ENCODE measurements at places on chromosomes 12 and 14.

DNA sequence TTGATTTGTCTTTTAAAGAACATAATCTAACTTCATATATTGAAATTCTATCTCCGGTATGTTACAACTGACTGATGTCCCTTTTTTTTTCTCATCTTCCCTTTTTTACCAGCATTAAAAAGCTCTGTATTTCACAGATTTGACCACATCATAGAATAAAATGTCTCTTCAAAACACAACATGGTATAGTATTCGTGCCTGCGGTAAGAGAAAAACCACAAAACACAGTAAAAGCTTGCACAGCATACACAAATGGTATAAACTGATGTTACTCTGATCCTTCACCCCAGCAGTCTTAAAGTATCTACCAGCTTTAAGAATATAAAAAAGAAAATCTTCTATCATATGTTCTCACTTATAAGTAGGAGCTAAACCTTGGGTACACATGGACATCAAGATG, 83.4 kb downstream of the HECTD1 start:
- no peak for DNase-seq

DNA sequence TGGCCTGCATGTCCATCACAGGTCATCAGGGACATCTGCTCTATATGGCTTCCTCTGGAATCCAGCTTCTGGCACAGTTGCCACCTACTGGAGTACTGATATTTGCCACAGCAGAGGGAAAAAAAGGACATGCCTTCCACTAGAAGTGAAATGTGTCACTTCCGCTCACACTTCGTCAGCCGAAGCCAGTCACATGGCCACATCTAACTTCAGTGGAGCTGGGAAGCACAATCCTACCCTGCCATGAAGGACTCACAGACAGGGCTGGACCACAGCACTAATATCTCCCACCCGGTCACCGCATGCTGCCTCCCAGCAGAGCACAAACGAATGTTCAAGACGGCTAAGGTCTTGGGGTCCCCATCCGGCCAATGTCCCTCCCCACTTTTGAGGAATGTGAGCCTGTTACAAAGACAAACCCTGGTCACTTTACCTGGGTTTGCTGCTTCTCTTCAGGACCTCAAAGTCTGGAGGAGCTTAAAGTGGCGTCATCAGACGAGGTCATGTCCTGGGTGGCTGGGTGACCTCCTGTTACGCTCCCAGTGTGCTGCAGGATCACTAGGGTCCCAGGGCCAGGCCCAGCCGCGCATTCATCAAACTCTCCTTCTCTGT, 98.6 kb downstream of the GCH1 start:
- no peak for DNase-seq

DNA sequence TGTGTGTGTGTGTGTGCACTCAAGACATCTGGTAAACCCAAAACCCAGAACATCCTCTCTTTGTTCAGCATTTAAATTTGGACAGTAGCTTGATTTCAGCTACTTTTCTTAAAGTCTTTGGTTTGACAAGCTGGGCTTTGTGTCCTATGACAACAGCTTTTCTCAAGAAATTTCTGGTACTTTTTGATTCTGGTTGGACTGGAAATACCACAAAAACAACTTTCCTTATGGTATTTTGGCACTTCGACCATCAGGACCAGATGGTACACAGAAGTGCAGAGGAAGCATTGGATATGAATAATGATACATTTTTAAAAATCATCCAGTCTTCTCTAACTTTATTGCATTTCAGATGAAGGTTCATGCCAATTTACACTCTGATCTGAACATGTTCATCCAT, 286.6 kb upstream of the FLRT2 start:
- DNase-seq, result no peak

- no peak for DNase-seq
These were observed 153.9 kb upstream of the RMST start for GRCh38 chr12:97308576-97309198.

GRCh38 chr14:53929871-53930715, 26.5 kb downstream of the BMP4 start:
- DNase-seq, result peak; percentile 39

- no peak for DNase-seq
These were observed 127.6 kb upstream of the AMIGO2 start for GRCh38 chr12:47207340-47207717.

GRCh38 chr12:89769483-89769818, 60.8 kb upstream of the ATP2B1 start:
- no peak for DNase-seq

DNA sequence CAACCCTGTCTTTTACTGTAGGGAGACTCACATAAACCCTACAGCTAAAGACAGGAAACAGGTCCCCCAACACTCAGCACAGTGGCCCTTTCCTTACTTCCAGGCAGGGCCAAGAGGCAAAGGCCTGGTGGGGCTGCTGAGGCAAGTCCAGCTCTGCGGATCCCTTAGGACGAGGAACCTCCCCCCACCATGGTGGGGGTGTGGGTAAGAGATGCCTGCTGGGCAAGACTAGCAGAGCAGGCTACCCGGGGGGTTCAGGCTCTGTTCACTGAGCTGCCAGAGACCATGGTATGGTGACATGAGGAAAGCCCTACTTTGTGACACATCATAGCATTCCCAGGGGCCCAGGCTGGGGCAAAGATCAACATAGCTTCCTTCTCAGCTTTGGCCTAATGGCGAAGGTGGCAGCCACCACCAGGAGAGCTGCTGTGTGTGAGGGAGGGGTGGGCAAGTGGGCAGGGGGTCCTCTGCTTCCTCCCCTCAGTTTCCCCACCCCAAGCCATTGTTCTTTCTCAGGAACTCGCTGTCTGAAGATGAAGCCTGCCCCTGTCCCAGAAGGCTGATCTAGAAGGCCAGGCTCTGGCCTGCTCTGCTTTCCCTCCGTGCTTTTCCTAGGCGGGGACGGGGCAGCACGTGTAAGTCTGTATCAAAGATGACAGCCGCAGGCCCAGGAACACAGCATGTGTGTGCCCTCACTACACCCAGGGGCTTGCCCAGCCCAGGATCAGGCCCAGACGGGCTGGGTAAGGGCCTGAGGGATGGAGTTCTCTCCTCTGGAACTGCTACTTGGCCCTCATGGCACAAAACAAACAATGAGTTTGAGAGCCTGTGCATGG, 10.1 kb upstream of the TINF2 start:
- DNase-seq, result no peak

GRCh38 chr12:9736936-9737705, 4.2 kb upstream of the CLECL1 start:
- DNase-seq, result no peak

GRCh38 chr12:106816231-106816630, 41.7 kb downstream of the RIC8B start:
- no peak for DNase-seq

- DNase-seq, result no peak
These were observed 22.1 kb downstream of the OAS2 start for GRCh38 chr12:113000433-113000832.

DNA sequence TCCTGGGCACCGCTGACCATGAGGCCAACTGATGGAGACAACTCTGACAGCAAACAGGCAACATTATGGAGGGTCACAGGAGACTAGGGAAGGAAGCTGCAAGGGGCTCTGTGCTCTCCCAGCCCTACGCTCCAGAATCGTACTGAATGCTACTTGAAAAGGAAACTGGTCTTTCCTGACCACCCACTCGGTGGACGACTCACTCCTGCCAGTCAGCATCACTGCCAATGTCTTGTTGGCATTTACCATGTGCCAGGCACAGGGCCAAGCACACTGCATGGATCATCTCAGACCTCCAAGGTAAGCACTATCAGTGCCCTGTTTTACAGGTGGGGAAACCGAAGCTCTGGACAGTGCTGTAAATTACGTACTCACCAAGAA, 38.0 kb downstream of the CCDC85C start:
- DNase-seq, result no peak

DNA sequence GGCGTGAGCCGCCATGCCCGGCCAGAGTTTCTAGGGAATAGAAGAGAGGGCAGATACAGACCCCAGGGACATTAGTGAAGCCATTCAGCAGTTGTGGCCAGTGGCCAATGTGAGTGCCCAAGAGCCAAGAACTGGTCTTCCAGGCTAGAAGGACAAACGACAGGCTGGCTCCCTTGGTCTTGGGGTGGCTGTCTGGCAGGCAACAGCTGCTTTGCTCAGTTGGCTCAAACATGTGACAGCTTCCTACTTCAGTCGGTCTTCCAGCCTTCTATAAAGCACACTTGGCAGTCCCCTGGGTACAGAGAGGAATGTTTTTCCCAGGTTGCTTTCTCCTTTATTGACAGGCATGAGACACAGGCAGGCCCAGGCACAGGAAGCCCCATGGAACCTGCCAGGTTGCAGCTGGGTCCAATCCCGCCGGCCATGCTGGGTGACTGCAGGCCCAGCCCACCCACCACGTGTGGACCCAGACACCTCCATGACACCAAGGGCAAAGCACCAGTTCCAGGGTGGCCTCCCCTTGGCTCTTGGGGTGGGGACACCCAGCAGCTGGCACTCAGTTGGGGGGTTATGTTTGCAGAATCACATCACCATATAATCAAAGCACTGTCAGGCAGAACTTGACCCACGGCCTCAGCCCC, 15.4 kb downstream of the CHGA start:
- DNase-seq, result no peak

DNA sequence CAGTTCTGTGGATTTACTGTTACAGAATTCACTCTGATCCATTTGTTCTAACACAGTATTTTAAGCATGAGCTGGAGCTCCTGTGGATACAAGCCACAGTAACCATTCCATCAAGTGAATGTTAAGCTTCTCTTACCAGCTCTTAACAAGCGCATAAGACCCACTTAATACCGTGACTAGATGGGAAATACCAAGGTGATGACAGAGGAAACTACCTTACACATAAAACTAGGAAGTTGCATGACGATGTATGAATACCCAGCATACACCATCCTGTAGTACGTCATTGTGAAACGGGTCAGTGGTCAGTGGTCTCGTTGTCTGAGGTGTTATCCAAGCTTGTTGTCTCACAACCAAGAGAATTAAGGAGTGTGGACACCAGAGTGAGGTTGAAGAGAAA, 2.0 kb upstream of the GALC start:
- DNase-seq, result peak; percentile 79

DNA sequence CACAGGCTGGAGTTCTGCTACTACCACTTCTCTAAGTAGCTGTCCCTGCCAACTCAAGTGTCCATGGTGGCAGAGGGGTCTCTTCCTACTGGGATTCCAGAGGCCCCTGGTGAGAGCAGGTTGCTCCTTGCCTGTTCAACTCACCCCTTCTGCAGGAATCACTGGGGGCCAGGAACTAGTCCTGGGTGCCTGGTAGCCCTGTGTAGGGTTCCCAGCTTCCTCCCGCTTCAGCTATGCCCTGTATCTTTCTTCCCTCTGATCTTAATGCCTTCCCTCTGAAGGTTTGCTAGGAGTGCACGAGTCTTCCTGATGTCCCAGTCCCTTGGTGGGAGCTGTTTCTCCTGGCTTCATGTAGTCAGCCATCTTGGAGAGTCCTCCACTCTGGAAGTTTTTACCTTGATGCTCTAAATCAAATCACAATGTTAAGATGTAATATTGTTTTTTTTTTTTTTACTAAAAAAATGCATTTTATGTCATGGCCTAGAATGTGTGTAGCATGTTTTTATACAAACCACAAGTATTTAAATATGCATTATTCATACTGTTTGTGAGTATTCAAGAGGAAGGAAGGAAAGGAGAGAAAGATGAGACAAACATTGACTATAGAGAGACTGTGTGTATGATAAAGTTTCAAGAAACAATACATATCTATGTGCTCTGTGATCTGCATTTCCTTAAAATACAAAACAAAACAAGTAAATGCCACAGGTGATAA, 54.7 kb downstream of the FRS2 start:
- DNase-seq, result no peak

DNA sequence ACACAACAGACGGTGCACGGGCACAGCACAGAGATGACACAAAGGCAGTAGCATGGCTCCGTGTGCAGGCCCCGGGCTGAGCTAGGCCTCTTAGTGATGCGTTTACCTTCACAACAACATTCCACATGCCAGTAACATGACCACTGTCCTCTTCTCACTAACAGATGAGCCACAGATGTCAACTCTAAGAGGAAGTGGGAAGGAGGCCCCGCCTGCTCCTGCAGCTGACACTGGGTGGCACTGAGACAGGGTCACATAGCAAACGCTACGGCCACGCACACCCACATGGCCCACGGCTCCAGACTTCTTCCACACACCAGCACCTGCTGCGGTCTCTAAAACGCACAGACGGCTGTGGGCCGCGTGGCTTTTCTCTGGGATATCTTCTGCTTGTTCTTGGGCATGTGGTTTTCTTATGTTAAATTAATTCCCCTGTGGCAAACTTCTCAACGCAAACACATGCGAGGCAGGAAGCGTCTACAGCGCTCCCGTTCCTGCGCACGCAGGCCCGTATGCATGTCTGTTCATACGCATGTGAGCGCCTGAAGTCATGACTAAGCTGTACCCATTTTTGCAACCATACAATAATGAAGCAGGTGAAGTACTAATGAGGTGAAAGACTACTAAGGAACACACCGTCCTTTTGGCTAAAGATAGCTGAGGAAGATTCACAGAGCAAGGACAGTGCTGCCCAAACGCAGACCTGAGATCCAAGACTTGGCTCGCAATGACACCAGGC, 26.8 kb downstream of the AMN start:
- DNase-seq, result peak; percentile 41

- no peak for DNase-seq
These were observed 1.9 kb downstream of the SPTB start for GRCh38 chr14:64877846-64878245.

- DNase-seq, result no peak
These were observed 1007.0 kb upstream of the LRFN5 start for GRCh38 chr14:40599725-40600124.

DNA sequence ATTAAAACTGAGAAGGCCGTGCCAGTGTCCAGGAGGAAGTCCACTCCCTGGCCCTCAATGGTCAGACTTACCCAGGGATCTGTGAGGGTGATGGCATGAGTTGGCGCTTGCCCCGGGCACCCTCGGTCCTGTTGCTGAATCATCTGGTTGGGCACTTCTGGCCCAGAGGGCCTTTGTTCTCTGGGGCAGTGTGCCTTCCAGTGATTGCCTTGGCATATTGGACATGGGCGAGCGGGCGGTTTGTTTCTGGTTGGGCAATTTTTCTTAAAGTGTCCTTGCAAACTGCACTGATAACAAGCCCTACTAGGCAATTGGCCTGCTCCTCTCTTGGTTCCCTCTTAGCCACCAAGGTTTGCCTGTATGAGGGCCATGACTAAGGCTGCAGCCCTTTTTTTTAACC, 69.5 kb upstream of the ZDHHC17 start:
- DNase-seq, result no peak

GRCh38 chr12:121826318-121827150, 22.7 kb downstream of the SETD1B start:
- DNase-seq, result no peak

DNA sequence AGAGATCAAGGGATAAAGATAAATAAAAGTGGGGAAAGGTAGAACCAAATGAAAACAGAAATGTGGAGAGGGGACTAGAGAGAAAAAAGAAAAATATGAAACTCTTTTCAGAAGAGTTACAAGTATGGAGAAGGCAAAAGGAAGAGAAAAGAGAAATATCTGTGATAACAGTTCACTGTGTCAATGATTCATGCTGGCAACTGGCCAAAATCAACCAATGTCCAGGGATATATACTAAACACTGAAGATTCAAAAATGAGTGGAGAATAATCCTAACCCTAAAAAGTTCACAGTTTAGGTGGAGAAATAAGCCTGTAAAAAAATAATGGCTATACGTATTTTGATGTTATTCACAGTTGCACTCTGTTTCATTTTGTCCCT, 372.3 kb upstream of the KITLG start:
- no peak for DNase-seq

Data from activated T-cell treated with anti-CD3 and anti-CD28 coated beads, Interleukin-2, amount 50 U/mL, for 72 hours (primary cell).